ENCODE measurements at places on chromosomes 12 and 14. TPM values are rescaled to one million over a fixed set of nuclear protein-coding genes. Genes with fewer than 3 reads are reported as not detected.

GSG1 gene
- not detected for total RNA-seq

CGRRF1 gene
- total RNA-seq = 19.4 TPM

RNF41 gene
- 54.7 TPM for total RNA-seq

NRL gene
- total RNA-seq = 0.93 TPM

GPRC5D gene
- total RNA-seq = not detected

SPSB2 gene
- total RNA-seq = 8.2 TPM

All from melanocyte of skin (primary cell).